ENCODE measurements at places on chromosomes 5 and 9.

DNA sequence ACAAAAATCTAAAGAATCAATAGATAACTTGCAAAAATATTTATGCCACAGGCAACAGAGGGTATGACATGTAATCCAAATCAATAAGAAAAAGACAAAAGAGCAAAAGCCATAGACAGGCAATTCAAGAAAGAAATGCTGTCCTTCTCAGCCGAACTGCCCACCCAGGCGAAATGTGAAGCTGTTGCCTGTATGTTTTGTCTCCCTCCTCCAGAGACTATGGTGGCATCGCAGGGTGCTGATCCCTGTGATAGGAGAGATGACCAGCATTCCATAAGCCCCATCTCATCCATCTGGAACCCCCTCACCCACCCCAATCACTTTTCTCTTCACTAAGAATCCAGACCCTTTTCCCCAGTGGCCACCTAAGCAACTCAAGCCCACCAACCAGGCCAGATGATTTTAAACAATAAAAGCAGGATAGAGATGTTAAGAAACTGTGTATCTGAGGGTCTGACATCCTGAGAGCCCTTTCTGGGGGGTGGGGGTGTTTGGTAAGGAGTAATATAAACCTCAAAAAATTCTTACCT lies 5.3 kb upstream of the ACSL6 start:
- no peak for DNase-seq

DNA sequence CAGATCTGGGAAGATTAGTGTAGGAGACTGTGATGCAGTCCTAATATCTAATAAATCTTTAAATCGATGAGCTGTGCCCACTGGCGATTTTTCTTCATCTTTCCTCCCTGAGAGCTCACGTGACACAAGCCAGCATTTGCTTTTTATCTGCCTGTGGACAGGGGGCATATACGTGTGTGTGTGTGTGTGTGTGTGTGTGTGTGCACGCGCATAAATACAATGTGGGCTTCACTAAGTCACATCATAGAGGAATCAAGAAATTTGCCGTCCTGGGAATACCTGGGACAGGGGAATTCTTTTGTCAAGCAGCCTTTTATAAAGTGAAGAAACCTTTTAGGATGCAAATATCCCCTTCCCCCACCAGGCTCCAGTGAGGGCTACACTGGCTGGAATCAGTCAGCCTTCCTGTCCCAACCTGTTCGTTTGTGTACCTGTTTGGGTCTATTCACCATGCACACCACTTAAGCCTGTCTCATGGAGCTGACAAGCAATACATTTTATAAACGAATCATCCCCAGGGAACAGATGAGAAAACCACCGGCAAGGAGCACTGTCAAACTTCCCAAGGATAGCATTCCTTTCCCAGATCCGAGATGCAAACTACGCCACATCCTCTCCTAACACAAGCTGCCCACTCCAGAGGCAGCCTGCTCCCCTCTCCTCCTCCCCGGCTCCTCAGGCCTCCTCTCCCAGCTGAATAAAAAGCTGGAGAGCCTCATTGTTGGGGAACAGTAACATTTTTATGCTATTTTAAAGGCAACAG lies 2.7 kb downstream of the EPB41L4B start:
- DNase-seq = no peak

DNA sequence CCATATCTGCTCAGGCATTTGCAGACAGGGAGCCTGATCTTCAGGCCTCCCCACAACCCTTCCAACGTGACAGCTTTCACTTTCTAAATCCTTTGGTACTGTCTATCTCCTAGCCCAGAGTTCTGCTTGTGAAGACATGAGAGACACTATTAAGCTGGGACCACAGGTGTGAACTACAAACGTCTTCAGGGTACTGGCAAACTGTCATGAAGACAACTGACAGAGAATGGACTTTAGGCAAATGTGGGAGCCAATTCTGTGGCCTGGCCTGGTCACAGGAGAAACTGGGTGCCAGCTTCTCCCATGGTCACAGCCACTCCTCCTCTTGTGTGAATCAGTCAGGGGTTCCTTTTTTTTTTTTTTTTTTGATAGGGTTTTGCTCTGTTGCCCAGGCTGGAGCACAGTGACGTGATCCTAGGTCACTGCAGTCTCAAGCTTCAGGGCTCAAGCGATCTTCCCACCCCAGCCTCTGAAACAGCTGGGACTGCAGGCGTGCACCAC lies 10.4 kb downstream of the TRIM14 start:
- no peak for DNase-seq

- no peak for DNase-seq
Measured at GRCh38 chr5:179793468-179794139, at the start of gene LTC4S. LTC4S (plus strand) TSS chr5:179793986; CDS start chr5:179794081, 95 bp downstream.

DNA sequence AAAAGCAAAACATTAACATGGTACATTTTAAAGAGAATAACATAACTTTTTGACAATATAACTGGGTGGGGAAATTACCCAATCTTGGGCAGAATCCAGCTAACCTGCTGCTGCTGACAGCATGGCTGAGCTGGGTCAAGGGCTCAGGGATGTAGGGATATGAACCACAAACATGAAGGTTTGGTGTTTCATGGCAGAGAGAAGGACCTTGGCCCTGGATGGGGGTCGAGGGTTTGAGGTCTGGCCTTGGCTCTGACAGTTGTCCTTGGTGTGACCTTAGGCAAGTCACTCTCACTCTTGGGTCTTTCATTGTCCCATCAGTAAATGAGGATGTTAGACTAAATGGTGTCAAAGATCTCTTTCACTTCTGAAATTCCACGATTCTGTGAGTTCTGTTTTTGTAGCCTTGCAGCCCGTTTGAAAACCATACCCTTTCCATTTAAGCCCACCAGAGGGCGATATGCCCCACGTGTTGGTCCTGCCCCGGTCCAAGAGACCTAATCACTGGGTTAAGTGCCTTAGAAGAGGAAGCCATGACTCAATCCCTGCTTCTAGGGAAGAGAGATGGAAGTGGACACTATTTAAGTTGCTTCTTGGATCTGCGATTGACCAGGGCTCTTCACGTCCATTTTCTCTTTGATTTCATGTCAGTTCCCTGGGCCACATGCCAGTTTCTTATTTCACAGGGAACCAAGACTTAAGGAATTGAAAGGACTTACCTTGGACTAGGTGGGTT lies 56.8 kb upstream of the TEX48 start:
- DNase-seq = peak; percentile 48

DNA sequence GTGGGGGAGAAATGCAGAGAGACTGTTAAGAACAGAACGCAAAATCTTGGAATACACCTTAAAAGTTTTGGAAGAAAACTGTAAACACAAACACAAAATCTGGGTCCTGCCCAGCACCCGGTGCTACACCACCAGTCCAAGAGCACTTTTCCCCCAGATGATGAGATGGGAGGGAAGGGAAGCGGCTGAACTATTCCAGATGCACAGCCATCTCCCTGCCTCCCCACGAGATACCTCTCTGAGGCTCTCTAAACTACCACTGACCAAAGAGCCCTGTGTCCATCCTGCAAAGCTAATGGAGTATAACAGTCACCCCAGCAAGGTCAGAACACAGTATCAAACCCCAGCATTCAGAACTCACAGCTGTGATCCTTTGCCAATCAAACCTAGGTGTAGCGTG lies 8.0 kb downstream of the SPARC start:
- DNase-seq = no peak

- DNase-seq = no peak
Measured at GRCh38 chr5:178983728-178984127, 11.4 kb downstream of the GRM6 start.

DNA sequence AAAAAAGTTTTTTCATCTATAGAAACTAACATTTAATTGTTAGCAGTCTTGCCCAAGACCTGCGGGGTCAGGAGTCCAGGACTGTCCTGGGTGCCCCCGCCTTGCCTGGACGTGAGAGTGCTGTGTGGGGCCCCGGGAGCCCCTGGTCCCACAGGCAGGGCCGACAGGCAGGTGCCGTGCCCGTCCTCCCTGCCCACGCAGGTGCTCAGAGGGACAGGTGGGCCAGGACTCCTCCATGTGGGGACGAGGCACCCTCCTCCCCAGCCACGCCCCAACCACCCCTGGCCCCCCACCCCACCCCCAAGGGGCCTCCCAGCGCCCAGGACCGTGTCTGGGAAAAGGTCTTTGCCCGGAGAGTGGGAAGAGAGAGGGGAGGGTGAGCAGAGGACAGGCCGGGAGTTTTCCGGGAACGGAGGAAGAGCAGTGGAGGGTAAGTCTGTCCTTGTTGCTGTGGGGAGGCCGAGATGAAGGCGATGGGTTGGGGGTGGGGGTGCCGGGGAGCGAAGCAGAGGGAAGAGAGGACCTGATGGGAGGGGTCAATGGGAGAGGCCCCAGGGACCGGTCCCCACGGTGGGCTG lies 2.7 kb upstream of the LCN12 start:
- no peak for DNase-seq

GRCh38 chr5:150960791-150961396 lies 56.1 kb upstream of the ZNF300 start:
- no peak for DNase-seq

DNA sequence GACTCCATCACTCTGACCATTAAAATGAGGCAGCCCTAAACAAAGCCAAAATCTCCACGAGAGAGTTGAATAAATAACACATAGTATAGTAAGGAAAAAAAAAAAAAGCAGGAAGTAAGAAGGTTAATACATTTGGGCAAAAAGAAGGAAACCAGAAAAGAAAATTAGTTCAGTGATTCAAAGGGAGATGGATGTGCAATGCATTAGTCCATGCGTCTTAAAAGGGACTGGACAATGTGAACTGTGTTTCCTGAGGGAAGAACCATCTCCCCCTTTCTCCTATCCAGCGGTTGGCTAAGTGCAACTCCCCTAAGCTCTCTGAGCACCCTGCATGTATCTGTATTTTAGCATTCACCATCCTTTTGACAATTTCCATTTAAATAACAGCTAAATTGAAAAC lies 1.4 kb downstream of the ANKRA2 start:
- no peak for DNase-seq

GRCh38 chr5:11527652-11528349 lies 376.4 kb downstream of the CTNND2 start:
- DNase-seq = no peak

DNA sequence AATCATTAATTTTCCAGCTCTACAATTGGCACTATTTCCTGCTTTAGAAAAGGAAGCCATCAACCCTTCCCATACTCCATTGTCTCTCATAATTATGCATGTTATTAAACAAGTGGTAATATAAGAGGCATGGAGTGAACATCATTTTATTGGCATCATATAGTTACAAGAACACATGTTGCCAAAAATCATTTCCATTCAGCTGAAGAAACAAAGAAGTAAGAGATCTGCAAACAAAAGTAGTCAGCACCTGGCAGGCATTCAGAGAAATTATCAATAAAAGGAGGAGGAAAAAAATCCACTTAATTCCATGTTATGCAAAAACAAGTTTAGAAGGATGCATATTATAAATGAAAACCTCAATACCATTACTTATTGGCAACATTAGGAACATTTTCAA lies 1208.2 kb upstream of the C9orf72 start:
- DNase-seq = no peak

DNA sequence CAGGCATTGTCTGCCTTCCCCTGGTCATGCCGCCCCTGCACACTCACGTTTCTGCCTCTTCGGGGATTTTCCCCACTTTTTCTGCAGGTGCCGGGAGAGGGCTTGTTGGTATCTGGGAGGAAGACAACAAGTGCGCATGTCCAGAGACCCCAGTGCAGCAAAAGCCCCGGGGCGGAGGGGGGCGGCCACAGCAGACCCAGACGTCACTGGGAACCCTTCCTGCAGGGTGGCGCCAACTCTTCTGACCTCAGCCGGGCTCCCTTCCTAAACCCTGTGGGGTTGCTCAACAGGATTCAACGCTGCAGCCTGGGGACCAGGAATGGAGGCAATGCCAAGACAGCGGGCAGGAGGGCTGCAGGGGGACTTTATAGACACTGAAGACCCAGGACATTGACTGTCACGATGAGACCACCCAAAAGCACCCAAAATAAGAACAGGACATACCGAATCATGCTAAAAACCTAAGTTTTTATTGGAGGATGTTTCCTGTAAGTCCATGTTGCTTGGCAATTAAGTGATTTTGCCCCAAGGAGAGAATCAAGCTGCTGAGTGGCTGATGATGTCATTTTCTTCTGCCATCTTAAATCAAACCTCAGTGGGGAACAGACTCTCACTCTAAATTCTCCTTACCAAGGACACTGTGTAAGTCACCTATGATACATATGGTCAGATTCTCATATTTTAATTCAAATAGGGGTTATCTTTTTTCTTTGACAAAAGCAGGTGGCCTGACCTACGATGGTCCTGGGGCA lies 62.9 kb upstream of the SIMC1 start:
- no peak for DNase-seq

DNA sequence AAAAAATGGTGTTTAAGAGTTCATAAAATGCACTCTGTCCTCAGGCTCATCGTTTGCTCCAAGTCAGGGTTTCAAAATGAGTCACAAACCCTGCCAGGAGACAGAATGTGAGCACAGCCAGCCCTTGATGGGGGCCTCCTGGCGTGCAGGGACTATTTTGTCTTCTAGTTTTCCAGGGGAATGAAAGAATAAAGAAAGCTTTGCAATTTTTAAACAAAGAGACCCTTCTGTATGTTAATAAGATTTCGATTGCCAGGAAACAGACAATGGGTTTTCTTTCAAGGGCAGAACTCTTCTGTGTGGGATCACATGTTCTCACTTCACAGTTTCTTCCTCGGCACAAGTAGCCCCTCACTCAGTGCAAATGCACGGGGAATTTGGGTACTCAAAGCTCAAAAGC lies 121.4 kb upstream of the C6 start:
- no peak for DNase-seq

- no peak for DNase-seq
Measured at GRCh38 chr5:154690488-154690887, 64.7 kb upstream of the LARP1 start.

DNA sequence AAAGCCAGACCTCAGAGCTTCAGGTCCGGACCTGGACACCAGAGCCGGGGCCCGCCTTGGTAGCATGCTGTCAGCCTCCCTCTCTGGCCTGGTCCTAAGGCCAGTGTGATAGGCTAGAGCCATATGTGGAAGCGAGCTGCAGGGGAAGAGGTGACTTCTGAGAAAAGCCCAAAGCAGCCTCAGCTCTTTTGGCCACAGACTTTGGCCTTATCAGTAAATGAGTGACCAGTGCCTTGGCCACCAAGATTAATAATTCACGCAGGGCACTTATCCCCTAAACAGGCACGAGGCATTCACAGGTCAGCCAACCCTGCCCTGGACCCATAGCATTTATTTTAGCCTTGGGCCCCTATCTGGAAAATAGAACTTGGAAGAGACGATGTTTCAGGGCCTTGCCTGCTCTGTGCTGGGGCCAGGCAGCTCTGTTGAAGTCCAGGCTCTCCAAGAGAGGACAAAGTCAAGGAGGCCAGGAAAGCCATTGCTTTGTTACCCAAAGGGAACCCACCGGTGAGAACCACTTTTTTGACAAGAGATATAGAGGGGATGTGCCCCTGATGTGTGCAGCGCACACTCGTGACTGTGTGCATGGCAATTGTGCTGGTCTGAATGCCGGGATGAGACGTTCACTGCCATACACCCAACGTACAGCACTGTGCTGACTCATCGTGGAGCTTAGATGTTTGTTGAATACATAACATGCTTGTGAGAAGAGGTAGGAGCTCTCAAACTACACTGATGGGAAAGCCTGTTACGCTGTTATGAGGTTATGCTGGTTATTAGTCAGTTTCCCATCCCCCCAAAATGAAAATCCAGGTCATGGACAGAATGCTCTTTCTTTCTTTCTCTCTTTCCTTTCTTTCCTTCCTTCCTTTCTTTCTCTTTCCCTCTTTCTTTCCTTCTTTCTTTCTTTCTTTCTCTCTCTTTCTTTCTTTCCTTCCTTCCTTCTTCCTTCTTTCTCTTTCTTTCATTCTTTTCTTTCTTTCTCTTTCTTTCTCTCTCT lies 5.0 kb upstream of the SLC34A1 start:
- DNase-seq = no peak

- DNase-seq = no peak
Measured at GRCh38 chr9:79264511-79265355, 307.0 kb upstream of the TLE4 start.

Measured in activated T-helper 1 cell treated with anti-CD3 and anti-CD28 coated beads, Interleukin-2, amount 50 U/mL, for 16 hours (primary cell).